ENCODE measurements at places on chromosomes 12 and 14. TPM values are rescaled to one million over a fixed set of nuclear protein-coding genes. Genes with fewer than 3 reads are reported as not detected.

NXPH4 gene
- total RNA-seq: 0.37 TPM

TTC9 gene
- total RNA-seq: 12.5 TPM

TRHDE gene
- not detected for total RNA-seq

FOXN3 gene
- 112 TPM for total RNA-seq

SLC25A21 gene
- total RNA-seq: not detected

C14orf132 gene
- 0.39 TPM for total RNA-seq

CMA1 gene
- not detected for total RNA-seq

OR4Q3 gene
- not detected for total RNA-seq

OR6C2 gene
- total RNA-seq: not detected

TCL1A gene
- not detected for total RNA-seq

DIO2 gene
- not detected for total RNA-seq

CD69 gene
- total RNA-seq: 106 TPM

STON2 gene
- total RNA-seq: 1.1 TPM

CNTN1 gene
- total RNA-seq: not detected

GALNT16 gene
- 0.02 TPM for total RNA-seq

KCNC2 gene
- total RNA-seq: not detected

DCAF4 gene
- 15.1 TPM for total RNA-seq

BTBD7 gene
- 20.3 TPM for total RNA-seq

RIPK3 gene
- total RNA-seq: 41.9 TPM

FGF23 gene
- total RNA-seq: not detected

HNF1A gene
- not detected for total RNA-seq

KRT75 gene
- total RNA-seq: not detected

POTEM gene
- total RNA-seq: not detected

RPL6 gene
- 1,084 TPM for total RNA-seq

VRK1 gene
- 55.4 TPM for total RNA-seq

FANCM gene
- total RNA-seq: 13.1 TPM

ACSS3 gene
- total RNA-seq: 0.05 TPM

SMIM41 gene
- total RNA-seq: 0.25 TPM

ENDOU gene
- total RNA-seq: not detected

MDM1 gene
- total RNA-seq: 26.3 TPM

FAM90A1 gene
- total RNA-seq: not detected

ZDHHC17 gene
- total RNA-seq: 34.1 TPM

TM9SF1 gene
- 45.3 TPM for total RNA-seq

PFKM gene
- total RNA-seq: 19.2 TPM

GLI1 gene
- 0.51 TPM for total RNA-seq

GLIPR1L1 gene
- not detected for total RNA-seq

OTOGL gene
- total RNA-seq: not detected

RNASE3 gene
- total RNA-seq: not detected

ACOT6 gene
- total RNA-seq: not detected

DAD1 gene
- total RNA-seq: 177 TPM

ST8SIA1 gene
- total RNA-seq: 0.86 TPM

ANO4 gene
- total RNA-seq: not detected

TAS2R43 gene
- total RNA-seq: 1.2 TPM

OTUB2 gene
- total RNA-seq: 3.3 TPM

CLEC1B gene
- not detected for total RNA-seq

ALDH1L2 gene
- total RNA-seq: 1.2 TPM

SERPINA10 gene
- total RNA-seq: not detected

LIN7A gene
- 1.5 TPM for total RNA-seq

NOC4L gene
- 28.5 TPM for total RNA-seq

DTX3 gene
- 25.7 TPM for total RNA-seq

KLHL33 gene
- total RNA-seq: not detected

PTGDR gene
- 0.56 TPM for total RNA-seq

DDN gene
- 0.29 TPM for total RNA-seq

RILPL2 gene
- 7.6 TPM for total RNA-seq

KIF26A gene
- 0.66 TPM for total RNA-seq

RIMKLB gene
- 0.56 TPM for total RNA-seq

E2F7 gene
- 16.1 TPM for total RNA-seq

RHEBL1 gene
- total RNA-seq: 10.4 TPM

PRB2 gene
- not detected for total RNA-seq

Data from T-helper 1 cell treated with Interleukin-12 subunit alpha and Interleukin-12 subunit beta and Interleukin-4 antibody, amounts not matched to agents 30 ng/mL and 1 ng/mL, for 36 hours (primary cell).